ENCODE measurements at places on chromosomes 1 and 21. TPM values are rescaled to one million over a fixed set of nuclear protein-coding genes. Genes with fewer than 3 reads are reported as not detected.

The ALX3 gene
- polyA plus RNA-seq, result not detected

The TPTE gene
- polyA plus RNA-seq, result not detected

The DISP1 gene
- polyA plus RNA-seq, result 0.34 TPM

The POU3F1 gene
- polyA plus RNA-seq, result not detected

The DPH5 gene
- polyA plus RNA-seq, result 10.3 TPM

The GUCA2A gene
- not detected for polyA plus RNA-seq
